Lung (tissue), 17 donors: ENCODE measurements at places on chromosomes 4 and X.

DNA sequence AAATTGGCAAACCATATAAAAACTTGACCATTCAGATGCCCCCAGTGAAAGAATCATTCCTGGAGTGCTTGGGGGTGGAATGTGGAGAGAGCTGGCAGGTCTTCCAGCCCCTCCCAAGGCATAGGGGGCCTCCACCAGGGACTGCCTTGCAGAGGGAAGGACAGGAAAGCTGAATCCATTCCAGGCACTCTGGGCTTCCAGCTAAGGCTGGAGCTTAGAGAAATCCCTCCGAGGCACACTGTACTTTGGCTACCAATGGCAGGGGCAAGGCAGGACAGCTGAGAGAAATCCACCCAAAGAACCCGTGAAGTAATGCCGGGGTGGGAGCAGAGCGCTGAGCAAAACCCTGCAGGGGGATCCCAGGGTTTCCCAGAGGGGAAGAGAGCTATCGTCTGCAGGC, 4.0 kb downstream of the CENPU start:
- DNase-seq, result no peak

DNA sequence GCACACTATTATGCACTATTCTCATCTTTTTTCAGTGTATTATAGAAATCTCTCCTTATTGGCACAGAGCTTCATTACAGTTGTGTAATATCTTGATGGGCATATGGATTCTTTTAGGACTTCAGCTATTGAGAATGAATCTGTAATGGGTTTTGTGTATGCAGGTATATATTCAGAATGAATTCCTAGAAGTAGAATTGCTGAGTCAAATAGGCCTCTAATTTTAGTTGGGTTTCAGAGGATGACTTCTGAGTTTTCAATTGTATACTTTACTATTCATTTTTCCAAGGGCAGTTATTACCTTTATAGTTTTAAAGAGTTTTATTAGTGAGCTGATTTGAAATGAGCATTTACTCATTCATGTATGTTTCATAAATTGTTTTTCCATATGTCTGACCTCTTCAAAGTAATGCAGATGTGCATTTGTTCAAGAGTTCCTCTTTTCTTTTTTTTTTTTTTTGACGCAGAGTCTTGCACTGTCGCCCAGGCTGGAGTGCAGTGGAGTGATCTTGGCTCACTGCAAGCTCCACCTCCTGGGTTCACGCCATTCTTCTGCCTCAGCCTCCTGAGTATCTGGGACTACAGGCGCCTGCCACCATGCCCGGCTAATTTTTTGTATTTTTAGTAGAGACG, 19.5 kb downstream of the CASP6 start:
- no peak for DNase-seq

DNA sequence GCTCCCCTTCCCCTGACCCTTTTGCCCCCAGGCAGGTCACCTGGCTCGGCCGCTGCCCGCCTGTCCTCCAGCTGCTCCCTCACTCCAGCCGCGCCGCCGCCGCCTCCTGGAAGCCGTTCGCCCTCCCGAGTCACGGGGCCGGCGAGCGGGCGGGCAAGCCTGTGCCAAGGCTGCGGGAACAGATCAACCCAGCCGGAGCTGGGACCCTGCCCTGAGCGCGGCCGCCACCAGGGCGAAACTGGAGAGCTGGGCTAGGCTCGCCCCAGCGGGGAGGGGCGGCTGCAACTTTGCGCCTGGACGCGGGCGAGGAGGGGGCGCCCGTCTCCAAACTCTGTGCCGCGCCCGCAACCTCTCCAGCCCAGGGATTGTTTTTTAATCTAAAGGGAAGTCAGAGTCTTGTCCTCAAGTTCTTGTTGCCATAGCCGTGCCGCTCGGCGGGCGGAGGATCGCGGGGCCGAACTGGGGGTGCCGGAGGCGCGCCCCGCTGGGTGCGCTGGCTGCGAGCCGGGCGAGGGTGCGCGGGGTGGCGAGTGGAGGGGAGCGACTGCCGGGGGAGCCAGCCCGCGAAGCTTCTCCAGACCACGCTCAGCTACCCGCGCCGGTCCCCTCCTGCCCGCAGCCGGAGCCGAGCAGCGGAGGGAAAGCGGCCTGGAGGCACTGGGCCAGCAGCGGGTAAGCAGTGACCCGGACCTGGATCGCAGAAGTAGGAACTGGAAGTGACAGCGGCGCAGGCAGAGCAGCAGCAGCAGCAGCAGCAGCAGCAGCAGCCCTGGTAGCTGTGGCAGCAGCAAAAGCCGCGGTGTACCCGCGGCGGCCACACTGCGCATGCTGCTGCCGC, 13.4 kb downstream of the ARHGEF6 start:
- DNase-seq, result peak; percentile 74

GRCh38 chr4:86530183-86530582, 63.9 kb upstream of the PTPN13 start:
- DNase-seq, result no peak

- DNase-seq, result no peak
Measured at GRCh38 chr4:140976768-140977167, 156.5 kb downstream of the RNF150 start.

GRCh38 chrX:122816288-122816687, 367.8 kb upstream of the GRIA3 start:
- DNase-seq, result no peak
